ENCODE measurements at places on chromosomes 3 and 15. TPM values are rescaled to one million over a fixed set of nuclear protein-coding genes. Genes with fewer than 3 reads are reported as not detected.

Gene SMCO1
- total RNA-seq, result not detected

Gene GRM2
- 0.22 TPM for total RNA-seq

Gene GOLGA6A
- not detected for total RNA-seq

Gene SH3GL3
- not detected for total RNA-seq

Gene ZNF80
- total RNA-seq, result 1.8 TPM

Gene RIOX2
- 43.3 TPM for total RNA-seq

Gene HOMER2
- total RNA-seq, result 5.4 TPM

Gene PML
- total RNA-seq, result 48.8 TPM

Gene GABRA5
- total RNA-seq, result not detected

Gene EPHB3
- total RNA-seq, result not detected

Gene DALRD3
- 22.8 TPM for total RNA-seq

Gene EFHB
- total RNA-seq, result 0.69 TPM

Gene SNX22
- 1.6 TPM for total RNA-seq

Gene CAPN3
- total RNA-seq, result 3.5 TPM

Gene LMLN
- total RNA-seq, result 10.4 TPM

Gene DENND4A
- 54.7 TPM for total RNA-seq

Gene HPS3
- 18.2 TPM for total RNA-seq

Gene TM4SF18
- not detected for total RNA-seq

Gene ADGRG7
- 24.7 TPM for total RNA-seq

Gene ARL14
- total RNA-seq, result not detected

Gene CYP11A1
- total RNA-seq, result 0.29 TPM

Gene MESP2
- not detected for total RNA-seq

Gene GCSAM
- 9.9 TPM for total RNA-seq

Gene TUSC7
- not detected for total RNA-seq

Gene RNF111
- total RNA-seq, result 28.5 TPM

Gene SMAD6
- total RNA-seq, result 0.25 TPM

Gene MAP6D1
- total RNA-seq, result 4.3 TPM

Gene PTPRG
- total RNA-seq, result not detected

Gene ARGFX
- not detected for total RNA-seq

Gene CFAP100
- not detected for total RNA-seq

Gene SLC6A20
- not detected for total RNA-seq

Gene LMAN1L
- total RNA-seq, result not detected

Gene AQP9
- total RNA-seq, result not detected

Gene KBTBD12
- total RNA-seq, result not detected

Gene LRRC49
- not detected for total RNA-seq

Gene GOLGA8M
- total RNA-seq, result 0.99 TPM

Gene CAMK2N2
- total RNA-seq, result 0.18 TPM

Gene C3orf62
- total RNA-seq, result 3.7 TPM

Gene ZNF501
- total RNA-seq, result 3.2 TPM

Gene ASB14
- total RNA-seq, result not detected

Gene TMCC1
- 18.0 TPM for total RNA-seq

Gene LSAMP
- not detected for total RNA-seq

Gene TNFSF10
- total RNA-seq, result 23.6 TPM

Gene MUSTN1
- not detected for total RNA-seq

Gene SCAMP5
- 1.1 TPM for total RNA-seq

Gene LRTM1
- not detected for total RNA-seq

Gene CLDN11
- total RNA-seq, result not detected

Gene FAM3D
- total RNA-seq, result not detected

Gene SLC24A5
- not detected for total RNA-seq

Gene FGF12
- total RNA-seq, result not detected

Gene ERC2
- total RNA-seq, result 0.18 TPM

Gene TNK2
- 43.0 TPM for total RNA-seq

Gene PPIB
- 223 TPM for total RNA-seq

Gene TGM5
- 0.22 TPM for total RNA-seq

Gene FOXB1
- 0.36 TPM for total RNA-seq

Gene EPB42
- not detected for total RNA-seq
